ENCODE measurements at places on chromosomes 12 and 14.

DNA sequence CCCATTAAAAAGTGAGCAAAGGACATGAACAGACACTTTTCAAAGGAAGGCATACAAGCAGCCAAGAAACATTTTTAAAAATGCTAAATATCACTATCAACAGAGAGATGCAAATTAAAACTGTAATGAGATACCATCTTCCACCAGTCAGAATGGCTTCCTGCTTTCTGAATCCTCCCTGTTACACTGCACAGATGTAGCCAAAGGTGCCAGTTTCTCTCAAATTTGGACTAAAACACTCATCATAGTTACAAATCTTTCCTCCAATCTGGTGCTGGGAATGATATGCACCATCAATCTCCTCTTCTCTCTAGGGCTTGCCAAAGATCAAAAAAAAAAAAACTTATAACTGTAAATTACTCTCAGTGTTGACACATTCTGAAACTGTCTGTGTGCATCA is 311.8 kb upstream of the CLEC14A start:
- no peak for DNase-seq

DNA sequence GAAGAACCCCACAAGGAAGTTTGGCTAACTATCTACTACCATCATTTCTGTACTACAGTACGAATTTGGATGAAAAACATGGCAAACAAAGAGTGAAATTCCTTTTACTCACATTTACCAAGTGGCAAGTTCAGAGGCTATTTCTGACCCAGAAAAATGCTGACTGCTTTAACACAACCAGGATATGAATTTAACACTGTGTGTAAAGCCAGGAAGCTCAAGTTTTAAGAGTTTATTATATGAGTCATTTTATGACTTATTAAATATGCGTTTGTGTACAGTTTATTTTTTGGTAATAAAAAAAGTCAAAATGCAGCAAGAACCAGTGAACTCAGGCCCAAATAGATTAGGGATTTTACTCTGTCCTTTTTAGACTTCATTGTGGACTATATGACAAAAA is 58.4 kb upstream of the STAC3 start:
- DNase-seq: no peak

- DNase-seq: no peak
Measured at GRCh38 chr14:68513838-68514607, 278.8 kb downstream of the ZFP36L1 start.

DNA sequence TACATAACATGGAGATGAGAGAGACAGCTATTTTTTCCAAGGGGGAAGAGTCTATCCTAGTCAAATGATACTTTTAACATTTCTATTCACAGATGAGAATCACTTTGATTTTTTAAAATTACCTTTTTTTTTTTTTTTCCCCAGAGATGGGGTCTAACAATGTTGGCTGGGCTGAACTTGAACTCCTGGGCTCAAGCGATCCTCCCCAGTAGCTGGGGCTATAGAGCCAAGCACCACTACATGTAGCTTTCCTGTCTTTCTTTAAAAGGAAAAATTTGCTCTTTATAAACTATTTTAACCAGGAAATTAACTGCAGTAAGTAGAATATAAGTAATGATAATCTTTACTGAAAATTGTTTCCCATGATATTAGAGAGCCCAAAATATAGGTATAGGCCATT is 3.3 kb downstream of the PRICKLE1 start:
- DNase-seq: no peak

- DNase-seq: no peak
Measured at GRCh38 chr14:34642595-34642994, 12.6 kb upstream of the SNX6 start.

GRCh38 chr12:50185970-50186663 is 18.9 kb upstream of the CERS5 start:
- no peak for DNase-seq

DNA sequence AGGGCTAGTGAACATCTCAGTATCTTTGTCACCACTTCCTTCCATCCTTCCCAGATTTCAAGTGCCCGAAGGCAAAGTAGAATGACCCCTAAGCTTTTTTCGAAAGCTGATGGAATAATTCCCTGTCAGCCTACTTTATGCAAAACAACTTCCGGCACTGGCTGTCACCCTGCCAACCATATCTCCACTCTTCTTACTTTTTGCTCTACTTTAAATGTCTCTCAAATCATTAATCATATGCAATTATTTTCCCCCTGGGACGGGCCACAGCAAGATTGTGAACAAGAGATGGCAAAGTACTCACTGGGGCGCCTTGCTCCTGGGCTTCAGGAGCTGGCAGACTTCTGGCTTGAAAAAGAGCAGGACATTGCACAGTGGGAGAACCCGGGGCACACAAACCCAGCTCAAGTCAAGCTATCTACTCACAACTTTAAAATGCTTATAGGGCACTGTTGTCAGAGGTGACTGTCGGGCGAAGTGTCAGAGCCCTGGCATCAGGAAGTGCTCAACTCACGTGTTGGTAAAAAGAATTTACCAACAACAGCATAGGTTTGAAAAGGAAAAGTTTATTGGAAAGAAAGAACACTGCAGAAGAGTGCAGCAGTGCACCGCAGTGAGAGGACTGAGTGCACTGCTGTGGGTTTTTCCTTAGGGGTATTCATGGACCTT is 373.5 kb downstream of the PAWR start:
- no peak for DNase-seq

DNA sequence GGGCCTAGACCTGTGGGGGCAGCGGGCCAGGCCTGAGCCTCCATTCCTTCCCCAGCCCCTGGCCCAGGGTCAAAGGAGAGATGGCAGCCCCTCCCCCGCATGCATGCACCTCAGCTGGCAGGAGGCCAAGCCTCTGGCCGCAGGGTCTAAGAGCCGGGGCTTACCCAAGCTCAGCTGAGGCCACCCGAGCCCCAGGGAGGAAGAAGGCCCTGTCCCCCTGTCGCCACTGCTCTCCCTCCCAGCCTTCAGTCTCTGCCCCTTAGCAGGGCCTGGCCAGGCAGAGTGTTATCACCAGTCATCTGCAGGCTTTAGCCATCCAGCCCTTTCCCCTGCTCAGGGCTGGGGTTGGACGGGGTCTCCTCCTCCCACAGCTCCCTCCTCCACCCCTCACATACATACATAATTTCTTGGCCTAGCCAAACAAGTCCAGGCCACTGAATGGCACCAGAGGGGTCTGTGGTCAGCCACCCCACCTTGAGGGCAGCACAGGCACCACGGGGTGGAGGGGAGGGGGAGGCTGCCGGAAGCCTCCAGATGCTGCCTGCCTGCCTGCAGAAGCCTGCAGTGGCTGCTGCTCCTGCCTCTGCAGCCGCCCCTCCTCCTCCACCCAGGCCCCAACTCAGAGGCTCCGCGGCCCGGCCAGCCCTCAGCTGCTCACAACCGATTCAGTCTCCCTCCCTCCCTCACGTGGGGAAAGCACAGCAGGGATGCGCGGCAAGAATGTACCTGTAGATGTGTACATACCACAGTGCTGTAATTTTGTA is 22.8 kb downstream of the RAB35 start:
- DNase-seq: no peak

DNA sequence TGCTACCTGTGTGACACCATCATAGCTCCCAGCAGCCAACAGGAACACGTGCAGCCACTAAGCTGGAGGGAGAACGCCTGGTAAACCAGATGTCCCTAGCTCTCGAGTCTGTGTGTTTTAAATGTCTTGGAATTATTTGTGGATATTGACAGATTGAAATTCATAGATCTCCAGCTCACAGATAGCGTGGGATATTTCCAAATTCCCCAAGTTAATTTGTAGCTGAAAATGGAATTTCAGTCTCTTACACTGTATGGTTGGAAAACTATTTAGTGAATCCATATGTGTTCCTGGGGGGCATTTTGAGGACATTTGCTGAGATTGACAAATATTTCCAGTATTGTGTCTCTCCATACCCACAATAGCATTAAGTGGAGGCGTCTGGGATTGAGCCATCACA is 618.6 kb upstream of the TMEM132C start:
- DNase-seq: no peak

GRCh38 chr12:108788076-108788782 is 56.9 kb upstream of the CORO1C start:
- DNase-seq: no peak

DNA sequence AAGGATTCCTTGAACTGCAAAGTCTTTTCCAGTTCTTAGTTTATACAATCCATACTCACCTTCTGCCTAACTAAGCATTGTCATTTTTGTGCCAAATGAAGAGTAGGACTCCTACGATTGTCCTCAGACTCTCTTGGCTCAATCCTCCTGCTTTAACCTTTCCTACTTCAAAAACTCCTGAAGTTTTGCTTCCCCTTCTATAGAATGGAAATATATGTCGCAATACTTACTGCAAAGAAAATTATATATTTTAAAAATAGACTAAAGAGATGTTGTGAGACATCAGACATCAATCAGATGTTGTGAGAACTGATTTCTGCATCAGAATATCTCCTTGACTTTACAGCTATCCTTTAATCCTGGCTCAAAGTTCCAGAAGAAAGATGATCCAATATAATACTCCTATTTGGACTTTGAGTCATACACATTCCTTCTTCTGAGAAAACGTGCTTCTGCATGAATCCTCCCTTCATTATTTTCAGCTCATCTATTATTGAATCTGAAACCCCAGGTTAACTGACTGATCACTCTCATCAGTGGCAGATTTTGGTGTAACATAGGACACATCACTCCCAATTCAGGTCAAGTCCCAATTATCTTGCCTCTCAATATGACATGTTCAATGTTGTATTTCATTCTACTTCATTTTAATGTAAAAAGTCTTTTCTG is 48.8 kb downstream of the A2M start:
- no peak for DNase-seq

Measured in caudate nucleus (tissue), 63 donors.